ENCODE measurements at places on chromosomes 1 and 21.

GRCh38 chr1:169193191-169193850 is 86.8 kb downstream of the ATP1B1 start:
- DNase-seq, result no peak

DNA sequence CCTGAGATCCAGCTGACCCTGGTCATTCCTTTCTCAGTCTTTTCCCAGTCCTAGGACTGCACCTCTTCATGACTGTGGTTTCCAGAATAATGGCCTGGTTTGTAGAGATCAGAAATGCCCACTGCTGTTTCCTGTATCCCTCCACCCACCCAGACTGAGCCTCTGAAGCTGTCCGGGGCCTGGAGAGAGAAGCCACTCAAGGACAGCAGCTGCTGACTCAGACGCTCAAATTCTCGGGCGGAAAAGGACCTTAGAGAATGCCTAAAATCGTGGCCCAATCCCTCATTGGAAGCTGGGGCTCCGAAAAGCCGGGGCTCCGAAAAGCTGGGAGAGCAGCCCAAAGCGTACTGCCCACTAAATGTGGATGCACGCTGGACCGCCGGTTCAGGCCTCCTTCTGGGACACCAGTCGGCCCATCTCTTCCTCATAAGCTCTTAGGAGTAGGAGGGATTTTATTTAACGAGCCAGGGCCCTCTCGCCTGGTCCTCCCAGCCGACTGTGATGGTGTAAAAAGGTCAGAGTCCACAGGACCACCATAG is 7.8 kb upstream of the GPR61 start:
- no peak for DNase-seq

- DNase-seq, result no peak
Observed at GRCh38 chr1:233393084-233393840, 65.7 kb downstream of the MAP3K21 start.

DNA sequence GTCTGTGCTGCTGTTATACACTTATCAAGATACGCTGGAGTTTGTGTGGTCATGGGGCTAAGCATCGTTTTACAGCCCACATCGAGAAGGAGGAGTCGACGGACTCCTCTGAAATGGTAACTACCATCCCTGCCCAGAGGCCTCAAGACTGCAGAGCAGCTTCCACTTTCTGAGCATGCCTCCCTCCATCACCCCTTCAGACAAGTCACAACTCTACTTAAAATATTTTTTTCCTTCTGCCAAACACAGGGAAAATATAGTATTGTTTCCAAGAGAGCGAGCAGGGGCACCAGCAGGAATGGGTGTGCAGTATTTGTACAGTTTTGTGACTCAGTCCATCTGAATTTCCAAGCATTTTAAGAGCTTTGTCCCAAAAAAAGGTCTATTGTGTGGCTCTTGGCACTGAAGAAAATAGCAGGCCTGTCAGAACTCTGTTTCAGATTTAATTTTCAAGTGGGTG is 14.1 kb downstream of the EVA1C start:
- DNase-seq, result no peak

DNA sequence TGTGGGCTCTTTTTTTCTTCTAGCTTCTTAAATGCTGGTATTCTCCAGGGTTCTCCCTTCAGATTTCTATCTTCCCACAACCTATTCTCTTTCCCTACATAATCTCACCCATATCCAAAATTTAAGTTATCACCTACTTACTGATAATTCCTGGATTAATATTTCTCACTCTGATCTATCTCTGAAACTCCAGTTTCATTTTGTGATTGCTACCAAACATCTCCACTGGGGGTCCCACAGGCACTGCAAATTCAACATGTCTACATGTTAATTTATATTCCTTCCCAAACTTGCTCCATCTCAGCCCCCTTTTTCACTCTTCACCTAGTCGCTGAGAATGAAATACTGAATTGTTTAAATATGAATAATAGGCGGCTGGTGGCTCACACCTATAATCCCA is 9.9 kb upstream of the C1orf141 start:
- DNase-seq, result peak; percentile 35

GRCh38 chr1:94773931-94774422 is 46.2 kb upstream of the SLC44A3 start:
- no peak for DNase-seq

- DNase-seq, result no peak
Observed at GRCh38 chr1:45876000-45876617, 72.7 kb downstream of the MAST2 start.

DNA sequence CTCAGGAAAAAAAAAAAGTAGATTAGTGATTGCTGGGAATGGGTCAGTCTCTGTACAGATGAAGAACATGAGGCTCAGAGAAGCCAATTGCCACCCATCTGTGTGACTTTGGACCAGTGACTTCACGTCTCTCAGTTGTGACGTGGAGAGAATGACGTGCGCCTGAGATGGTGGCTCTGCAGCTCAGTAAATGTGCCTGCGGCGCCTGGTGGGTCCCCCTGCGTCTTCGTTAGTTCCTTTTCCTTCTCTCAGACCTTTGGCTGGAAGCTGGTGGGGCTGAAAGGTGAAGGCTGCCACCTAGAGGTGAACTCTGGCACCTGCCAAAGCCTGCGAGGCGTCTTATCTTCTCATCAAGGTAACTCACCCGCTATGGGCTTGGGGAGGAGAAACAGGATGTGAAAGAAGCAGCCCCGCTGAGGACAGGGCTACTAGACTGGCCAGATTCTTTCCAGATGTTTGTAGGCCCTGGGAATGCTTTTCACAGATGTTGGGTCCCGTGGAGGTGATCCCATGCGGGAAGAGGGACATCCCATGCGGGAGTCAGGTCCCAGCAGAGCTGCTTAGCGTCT is 8.7 kb upstream of the E2F2 start:
- peak; percentile 94 for DNase-seq

GRCh38 chr1:11693024-11693590 is 1.6 kb downstream of the DRAXIN start:
- DNase-seq, result peak; percentile 57

GRCh38 chr1:178310685-178311105 is 186.1 kb downstream of the CLEC20A start:
- DNase-seq, result no peak

DNA sequence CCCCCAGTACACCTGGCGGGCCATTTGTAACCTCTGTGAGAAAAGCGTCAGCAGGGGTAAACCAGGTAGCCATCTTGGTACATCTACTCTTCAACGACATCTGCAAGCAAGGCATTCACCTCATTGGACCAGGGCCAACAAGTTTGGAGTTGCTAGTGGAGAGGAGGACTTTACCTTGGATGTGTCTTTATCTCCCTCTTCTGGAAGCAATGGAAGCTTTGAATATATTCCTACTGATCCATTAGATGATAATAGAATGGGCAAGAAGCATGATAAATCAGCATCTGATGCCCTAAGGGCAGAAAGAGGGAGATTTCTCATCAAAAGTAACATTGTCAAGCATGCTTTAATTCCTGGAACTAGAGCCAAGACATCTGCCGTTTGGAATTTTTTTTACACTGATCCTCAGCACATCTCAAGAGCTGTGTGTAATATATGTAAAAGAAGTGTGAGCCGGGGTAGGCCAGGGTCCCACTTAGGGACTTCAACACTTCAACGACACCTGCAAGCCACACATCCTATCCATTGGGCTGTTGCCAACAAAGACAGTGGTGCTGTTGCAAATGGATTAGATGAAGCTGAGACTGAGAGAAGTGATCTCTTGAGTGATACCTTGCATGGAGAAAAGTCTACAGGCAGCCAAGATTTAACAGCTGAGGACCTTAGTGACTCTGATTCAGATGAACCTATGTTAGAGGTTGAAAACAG is 2.7 kb downstream of the ZBED6 start:
- DNase-seq, result no peak

- DNase-seq, result no peak
Observed at GRCh38 chr1:215529571-215529970, 37.5 kb upstream of the KCTD3 start.

DNA sequence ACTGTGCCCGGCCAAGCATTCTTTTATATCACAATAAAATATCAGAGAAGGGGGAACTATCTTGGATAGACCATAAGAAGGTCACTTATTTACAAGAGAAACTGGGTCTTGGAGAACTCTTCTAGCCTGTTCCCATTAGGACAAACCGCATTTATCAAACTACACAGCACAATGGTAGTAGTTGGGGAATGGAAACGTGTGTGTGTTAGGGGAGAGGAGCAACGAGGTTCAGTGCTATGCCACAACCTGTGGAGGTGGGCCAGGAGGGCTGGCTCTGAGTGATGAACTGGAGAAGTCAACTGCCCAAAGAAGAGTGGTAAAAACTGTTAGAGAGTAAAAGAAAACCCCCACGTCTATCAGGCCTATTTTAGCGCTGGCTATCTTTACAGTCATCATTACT is 1.6 kb downstream of the DONSON start:
- no peak for DNase-seq

- DNase-seq, result no peak
Observed at GRCh38 chr1:31763671-31764311, 349 bp downstream of the ADGRB2 start.

GRCh38 chr1:156165083-156165482 is 11.7 kb downstream of the SEMA4A start:
- DNase-seq, result no peak

DNA sequence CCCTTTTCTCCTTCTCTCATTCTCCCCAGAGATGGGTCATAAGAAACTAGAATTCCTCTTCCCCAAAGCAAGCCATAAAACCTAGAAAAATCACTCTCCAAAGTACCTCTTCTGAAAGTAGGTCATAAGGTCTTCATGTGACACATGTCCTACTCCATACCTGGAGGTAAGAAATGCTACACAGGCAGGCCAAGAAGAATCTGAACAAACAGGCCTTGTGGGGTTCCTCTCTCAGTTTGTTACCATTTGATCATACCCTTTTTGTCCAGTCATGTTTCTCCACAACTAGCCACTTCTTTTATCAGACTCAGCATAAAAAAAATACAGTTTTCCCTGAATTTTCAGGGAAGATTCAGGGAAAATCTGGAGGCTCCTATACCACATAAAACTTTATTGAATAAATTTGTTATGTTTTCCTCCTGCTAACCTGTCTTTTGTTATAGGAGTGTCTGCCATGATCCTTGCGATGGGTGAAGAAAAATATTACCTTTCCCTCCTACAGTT is 134.4 kb upstream of the LMO4 start:
- no peak for DNase-seq

DNA sequence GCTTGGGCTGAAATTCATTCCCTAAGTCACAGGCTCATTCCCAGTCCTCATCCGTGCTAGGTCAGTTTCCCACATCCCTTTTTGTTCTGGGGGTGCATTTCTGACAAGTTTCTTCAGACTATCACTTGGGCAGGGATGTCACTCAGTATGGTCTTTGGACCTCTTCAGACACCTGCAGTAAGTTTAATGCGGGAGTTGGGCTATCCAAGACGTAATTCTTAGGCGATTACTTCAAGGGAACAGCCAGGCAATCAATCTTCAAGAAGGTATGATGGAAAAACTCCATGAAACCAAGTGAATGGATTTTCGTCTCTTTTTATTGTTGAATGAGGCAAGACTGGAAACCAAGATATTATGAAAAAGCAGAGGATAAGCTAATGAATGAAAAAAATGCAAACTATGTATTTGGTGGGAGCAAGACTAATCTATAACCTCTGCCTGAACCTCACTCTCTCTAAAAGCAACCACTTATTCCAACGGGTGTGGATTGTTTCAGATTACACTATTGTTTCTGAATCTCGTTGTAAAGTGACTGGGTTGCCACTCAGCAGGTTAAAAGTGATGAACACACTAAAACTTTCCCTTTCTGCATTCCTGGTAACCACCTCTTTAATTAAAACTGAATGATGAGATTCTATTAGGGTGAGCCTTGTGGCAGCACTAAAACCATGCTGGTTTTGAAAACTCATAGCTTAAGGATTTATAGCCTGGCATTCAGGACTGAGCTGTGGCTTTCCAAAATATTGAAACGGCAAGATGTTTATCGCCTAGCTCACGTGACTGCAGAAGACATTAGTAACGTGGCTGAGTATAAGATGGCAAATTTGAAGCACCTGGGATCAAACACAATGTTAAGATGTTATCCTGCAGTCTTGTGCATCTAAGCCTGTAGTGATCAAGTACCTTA is 1.1 kb downstream of the RASAL2 start:
- DNase-seq, result no peak

- DNase-seq, result no peak
Observed at GRCh38 chr1:115927971-115928370, 48.3 kb upstream of the SLC22A15 start.

- peak; percentile 45 for DNase-seq
Observed at GRCh38 chr1:41783189-41783639, 135.5 kb downstream of the HIVEP3 start.

DNA sequence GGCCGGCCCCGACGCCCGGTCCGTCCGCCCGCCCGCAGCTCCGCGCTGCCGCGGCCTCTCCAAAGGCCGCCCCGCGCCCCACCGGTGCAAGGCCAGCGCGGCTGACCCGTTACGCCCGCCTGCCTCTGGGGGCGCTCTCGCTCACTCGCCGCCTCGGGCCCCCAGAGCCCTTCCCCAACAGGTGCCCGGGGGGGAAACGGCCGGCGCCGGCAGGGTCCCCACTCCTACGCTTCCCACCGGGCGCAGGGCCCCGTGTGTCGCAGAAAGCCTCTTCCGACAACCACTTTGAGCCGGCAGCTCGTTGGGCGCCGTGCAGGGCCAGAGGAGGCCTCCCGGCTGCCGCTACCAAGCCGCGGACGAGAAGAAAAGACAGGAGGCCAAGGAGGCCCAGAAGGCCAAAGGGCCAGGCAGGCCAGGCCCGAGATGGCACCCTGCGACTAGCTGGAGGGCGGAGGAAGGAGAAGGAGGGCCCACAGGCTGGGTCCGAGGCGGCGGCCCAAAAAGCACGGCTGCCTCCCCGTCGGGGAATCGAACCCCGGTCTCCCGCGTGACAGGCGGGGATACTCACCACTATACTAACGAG is 64.9 kb upstream of the FCGR2A start:
- DNase-seq, result peak; percentile 87

DNA sequence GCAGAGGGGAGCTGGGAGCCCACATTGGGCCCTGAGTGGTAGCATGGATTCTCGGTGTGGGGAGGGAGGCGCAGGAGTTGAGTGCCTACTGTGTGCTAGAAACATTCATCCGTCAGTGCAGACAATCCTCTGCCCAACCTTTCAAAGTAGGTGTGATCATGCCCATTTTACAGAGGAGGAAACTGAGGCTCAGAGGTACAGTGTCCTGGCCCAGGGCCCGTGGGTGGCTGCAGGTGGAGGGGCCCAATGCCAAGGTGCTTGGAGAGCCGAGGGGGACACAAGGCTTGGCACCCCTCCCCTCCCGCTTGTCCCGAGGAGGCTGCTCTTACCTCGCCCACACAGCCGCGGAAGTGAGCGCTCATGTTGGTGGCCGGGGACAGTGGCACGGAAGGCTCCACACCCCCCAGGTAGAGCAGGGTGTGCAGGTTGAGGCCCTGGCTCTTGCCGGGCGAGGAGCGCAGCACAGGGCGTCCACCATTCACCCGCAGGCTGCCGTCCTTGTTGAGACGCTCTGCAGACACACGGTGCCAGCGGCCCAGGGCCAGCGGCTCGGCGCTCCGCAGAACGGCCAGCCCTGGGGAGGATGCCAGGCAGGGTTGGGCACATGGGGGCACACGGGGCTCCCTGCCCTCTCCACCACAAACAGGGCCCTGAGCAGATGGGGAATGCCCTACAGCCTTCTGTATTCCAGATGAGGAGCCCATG is 16.6 kb downstream of the LDLRAD2 start:
- no peak for DNase-seq

- DNase-seq, result no peak
Observed at GRCh38 chr1:29753771-29754572, 517.6 kb downstream of the PTPRU start.

- DNase-seq, result no peak
Observed at GRCh38 chr1:10612436-10613160, 137.8 kb downstream of the PEX14 start.

- no peak for DNase-seq
Observed at GRCh38 chr21:14968821-14969220, 96.0 kb downstream of the NRIP1 start.
